Psoas muscle (tissue), 8 donors: ENCODE measurements at places on chromosomes 6 and 20. TPM values are rescaled to one million over a fixed set of nuclear protein-coding genes. Genes with fewer than 3 reads are reported as not detected.
A peak's percentile ranks its signal among the peaks of the same experiment; 100 is the strongest.

Gene ZSWIM3
- 2.7 TPM for total RNA-seq

Gene FNDC11
- total RNA-seq, result not detected

Gene NKX2-2
- total RNA-seq, result not detected

Gene SLC52A3
- 0.37 TPM for total RNA-seq

Gene ZFP64
- 6.5 TPM for total RNA-seq

Gene MYLK2
- 94.5 TPM for total RNA-seq

Gene ENPP5
- 5.4 TPM for total RNA-seq

Gene PTP4A1
- total RNA-seq, result 202 TPM

Gene SPEF1
- not detected for total RNA-seq

DNA sequence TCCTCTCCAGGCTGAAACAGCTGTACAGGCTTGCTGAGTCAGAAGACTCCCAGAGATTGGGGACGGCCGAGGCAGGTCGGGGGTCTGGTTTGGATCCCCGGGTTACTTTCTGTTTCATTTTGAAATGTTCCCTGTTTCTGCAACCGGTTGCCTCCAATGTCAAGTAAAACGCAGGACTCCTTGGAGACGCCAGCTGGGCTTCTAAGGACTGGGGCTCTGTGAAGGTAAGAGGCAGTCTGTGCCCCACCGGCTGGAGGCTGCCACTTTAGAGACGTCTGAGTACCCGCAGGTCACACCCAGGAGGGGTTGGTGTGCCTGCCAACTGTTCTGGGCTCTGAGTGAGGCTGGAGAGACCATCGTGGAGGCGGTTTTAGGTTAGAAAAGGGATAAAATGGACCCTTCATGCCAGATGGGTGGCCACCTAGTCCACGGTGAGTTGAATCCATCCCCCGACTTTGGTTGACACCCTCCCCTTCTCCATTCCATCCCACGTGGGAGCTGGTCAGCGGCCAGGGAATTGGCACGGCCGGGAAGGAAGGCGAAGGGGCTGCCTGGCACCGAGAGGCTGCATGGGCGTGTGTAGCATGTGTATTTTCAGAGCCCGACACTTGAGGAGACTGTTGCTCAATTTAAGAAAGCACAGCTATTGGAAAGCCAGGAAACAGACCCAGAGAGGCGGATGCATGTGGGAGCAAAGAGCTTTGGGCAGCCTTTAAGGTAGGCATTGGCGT, 240.9 kb downstream of the PHACTR1 start:
- DNase-seq, result peak; percentile 36

DNA sequence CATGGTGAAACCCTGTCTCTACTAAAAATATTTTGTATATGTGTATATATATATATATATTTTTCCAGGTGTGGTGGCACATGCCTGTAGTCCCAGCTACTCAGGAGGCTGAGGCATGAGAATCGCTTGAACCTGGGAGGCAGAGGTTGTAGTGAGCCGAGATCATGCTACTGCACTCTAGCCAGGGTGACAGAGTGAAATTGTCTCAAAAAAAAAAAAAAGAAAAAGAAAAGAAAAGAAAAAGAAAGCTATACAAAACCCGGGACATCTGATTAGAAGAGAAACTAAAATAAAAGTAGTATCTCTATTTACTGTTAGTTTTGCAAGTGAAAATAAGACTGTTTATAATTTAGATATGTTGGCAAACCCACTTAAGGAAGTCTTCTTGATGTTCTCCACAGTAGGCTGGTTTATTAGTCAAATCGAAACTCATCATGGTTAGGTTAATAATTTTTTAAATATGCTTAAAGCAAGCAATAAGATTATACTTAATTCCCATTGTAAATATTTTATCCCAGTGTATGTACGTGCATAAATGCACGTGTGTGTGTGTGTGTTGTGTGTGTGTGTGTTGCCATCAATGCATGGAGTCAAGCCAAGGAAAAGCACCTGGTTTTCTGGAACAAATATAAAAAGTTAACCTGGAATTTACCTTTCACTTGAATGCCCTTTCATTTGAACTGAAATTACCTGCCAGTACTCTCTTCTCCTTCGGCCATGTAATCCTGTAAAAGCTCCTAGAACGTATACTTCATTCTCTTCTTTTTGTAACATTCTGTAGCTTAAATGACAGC, 7.1 kb downstream of the VNN2 start:
- no peak for DNase-seq

GRCh38 chr20:17594443-17594842, 24.6 kb downstream of the DSTN start:
- no peak for DNase-seq

DNA sequence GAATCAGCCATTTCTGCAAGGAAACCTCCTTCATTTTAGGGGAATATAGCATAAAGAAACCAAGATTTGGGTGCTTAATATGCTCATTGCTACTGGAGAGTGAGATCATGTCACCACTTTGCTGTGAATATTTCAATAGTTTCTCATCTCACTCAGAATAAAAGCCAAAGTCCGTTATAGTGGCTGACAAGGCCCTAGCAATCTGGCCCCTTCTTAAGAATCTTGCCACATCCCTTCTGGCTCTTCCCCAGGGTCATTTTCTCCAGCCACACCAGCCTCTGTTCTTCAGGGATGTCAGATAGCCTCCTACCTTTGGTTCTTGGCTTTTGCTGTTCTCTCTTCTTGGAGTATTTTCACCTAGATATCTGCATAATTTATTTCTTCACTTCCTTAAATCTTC, 24.8 kb upstream of the MLIP start:
- DNase-seq, result no peak

DNA sequence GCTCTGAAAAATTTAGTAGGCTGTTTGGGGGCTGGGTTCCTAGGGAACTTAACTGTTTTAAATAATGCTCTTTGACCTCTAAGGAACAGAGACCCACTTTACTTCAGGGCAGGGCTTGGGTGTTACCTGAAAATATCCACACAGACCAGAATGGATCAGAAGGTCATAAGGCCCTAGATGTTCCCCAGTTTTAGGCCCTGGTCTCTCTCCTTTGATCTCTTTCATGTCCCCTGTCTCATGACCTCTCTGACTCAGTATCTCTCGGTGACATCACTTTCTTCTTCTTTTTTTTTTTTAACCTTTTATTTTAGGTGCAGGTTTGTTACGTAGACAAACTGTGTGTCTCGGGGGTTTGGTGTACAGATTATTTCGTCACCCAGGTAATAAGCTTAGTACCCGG, 272.1 kb upstream of the SGK1 start:
- DNase-seq, result no peak

DNA sequence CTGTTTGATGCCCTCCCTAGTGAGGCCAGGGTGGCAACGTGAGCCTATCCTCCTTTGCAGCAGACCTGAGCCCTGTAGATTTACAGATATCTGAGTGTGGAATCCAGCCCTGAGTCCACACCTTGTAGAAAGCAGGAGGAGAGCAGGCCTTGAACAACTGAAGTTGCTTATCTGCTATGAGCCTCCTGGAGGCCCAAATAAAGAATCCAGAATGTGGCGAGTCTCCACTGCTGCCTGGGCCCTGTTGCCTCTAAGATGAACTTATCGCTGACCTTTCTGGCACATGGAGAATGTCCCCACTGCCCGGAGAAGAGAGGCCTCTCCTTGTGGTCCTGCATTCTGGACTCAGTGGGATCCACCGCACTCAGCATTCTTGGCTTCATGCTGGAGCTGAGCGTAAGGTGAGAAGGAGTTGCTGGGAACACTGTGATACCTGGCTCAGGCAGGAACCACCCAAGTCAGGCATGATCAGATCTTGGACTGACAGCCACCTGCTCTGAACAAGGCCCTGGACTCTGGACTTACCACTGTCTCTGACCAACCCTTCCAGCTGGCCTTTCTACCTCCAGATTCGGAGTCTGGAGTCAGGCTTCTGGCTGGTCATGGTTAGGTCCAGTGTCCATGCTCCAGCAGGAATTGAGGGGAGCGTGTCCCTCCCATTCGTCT, 5.8 kb upstream of the MANBAL start:
- DNase-seq, result no peak

DNA sequence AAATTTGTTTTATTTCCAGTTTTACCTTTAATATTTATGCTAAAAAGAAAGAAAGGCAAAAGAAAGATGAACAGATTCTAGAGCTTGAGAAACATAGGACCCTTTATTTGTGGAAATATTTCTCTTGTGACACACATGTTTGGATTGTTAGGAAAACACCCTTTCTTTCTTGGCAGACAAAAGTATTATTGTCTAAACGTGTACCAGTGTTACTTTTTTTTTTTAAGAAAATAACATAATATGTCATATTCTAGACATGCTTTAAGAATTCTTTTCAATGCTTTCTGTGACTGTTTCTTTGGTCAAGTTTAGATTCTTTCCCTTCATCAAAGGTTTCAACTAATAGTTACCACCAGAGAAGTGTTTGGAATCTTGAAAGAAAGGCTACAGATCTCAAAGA, 183.4 kb upstream of the CNR1 start:
- no peak for DNase-seq

- no peak for DNase-seq
Measured at GRCh38 chr6:56328728-56329090, 81.3 kb upstream of the COL21A1 start.

GRCh38 chr6:36463676-36464075, 20.9 kb downstream of the KCTD20 start:
- DNase-seq, result no peak

GRCh38 chr6:46903175-46903574, 18.6 kb downstream of the ADGRF5 start:
- no peak for DNase-seq

DNA sequence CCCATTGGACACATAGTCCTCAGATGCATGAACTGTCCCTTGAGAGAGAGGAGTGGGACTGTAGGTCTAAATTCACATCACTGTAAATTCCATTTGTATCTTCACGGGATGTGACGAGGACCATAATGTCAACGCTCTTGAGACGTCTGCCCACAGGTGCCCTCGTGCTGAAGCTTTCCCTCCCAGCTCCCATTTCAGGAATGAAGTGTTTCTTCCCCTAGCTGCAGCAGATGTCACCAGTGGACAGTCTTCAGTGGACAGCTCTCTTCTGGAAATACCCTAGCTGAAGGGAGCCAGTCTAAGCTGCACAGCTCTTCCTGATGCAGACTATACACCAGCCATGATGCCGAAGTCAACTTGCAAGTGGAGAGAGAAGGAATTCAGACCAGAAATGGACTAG, 217.4 kb upstream of the ECI2 start:
- DNase-seq, result no peak

DNA sequence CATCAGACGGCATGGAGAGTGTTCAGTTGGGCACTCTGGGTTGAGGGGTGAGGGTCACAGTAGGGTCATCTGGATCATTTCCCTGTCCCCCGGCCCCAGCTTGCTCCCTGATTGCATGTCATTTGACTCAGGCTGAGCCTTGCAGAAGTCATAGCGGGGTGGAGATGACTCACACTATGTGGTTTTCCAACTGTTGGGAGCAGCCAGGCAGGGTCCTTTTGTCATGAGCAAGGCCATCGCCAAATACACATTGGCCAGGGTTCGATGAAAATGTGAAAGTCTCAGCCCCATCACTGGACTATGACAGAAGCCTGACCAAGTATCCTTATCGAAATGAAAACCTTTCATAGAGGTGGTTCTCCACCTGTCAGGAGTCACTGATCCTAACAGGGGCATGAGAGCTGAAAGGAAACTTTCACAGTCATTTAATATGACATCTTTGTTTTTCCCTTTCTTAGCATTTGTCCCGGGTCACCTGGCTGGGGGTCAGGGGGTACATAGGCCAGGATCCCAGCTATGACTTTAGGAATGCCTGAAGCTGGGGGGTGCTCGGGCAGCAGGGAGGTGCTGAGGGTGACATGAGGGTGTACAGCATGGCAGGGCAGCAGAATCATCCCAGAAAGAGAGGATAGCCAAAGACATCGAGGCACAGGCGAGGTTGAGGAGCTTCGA, 70.2 kb upstream of the CD93 start:
- no peak for DNase-seq

DNA sequence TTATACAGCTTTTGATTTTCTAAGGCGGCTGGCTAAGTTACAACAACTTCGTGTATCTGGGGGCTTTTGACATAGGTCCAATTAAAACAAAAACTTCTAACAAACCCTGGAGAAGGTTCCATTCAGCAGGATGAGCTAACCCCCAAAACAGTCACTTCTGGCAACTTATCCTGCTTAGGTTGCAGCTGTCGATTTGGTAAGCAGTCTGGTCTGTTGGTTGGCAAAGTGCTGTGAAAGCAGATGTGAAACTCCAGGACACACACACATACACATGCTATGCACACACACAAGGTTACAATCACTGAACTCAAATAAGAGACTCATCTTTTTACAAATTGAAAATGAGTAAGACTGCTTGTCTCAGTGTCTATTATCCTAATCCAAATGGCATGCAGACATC, 119.0 kb upstream of the STMND1 start:
- no peak for DNase-seq

- peak; percentile 15 for DNase-seq
Measured at GRCh38 chr6:5205035-5205507, 55.7 kb downstream of the LYRM4 start.

- no peak for DNase-seq
Measured at GRCh38 chr6:37724530-37725220, 27.0 kb upstream of the MDGA1 start.

GRCh38 chr6:34005901-34006531, 139.9 kb downstream of the GRM4 start:
- no peak for DNase-seq

GRCh38 chr20:43925215-43925614, 10.6 kb downstream of the TOX2 start:
- no peak for DNase-seq

DNA sequence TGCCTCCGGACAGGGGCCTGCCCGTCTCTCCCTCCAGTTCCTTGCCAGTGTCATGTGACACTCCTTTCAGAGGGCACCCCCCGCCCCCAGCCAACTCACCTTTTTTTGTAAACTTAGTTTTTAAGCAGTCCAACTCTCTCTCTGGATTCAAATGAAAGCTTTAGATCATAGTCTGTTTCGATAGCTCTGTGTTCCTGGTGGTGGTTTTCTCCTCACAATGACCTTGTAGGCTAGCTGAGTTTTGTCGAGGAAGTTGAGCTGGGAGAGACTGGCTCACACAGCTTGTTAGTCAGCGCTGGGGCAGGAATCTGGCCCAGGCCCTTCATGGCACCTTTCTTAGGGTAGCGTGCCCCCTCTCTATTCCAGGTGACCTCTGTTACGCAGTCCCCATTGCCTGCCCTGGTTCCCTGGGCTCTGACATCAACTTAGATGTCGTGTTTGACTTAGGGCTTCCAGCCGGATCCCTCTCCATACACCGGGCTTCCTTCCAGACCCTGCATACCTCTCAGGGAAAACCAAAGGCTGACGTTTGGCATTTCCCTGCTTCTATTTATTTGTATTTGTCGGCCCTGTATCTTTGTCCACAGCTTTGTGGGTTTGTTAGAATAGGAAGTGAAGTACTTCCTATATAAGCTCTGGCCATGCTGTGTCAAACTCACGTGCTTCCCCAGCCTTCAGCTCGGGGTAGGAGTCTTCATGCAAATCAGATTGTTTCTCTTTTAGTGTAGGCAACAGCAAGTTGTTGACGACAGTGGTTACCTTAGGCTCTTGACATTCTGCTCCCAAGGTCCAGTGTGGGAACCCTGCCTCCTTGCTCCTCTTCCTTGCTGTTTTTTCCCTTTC, 12.7 kb downstream of the IGF2R start:
- peak; percentile 58 for DNase-seq

GRCh38 chr20:38253571-38253970, 7.0 kb downstream of the KIAA1755 start:
- no peak for DNase-seq
